Non-pigmented ciliary epithelial cell (primary cell): ENCODE measurements at places on chromosomes 1 and 21.

DNA sequence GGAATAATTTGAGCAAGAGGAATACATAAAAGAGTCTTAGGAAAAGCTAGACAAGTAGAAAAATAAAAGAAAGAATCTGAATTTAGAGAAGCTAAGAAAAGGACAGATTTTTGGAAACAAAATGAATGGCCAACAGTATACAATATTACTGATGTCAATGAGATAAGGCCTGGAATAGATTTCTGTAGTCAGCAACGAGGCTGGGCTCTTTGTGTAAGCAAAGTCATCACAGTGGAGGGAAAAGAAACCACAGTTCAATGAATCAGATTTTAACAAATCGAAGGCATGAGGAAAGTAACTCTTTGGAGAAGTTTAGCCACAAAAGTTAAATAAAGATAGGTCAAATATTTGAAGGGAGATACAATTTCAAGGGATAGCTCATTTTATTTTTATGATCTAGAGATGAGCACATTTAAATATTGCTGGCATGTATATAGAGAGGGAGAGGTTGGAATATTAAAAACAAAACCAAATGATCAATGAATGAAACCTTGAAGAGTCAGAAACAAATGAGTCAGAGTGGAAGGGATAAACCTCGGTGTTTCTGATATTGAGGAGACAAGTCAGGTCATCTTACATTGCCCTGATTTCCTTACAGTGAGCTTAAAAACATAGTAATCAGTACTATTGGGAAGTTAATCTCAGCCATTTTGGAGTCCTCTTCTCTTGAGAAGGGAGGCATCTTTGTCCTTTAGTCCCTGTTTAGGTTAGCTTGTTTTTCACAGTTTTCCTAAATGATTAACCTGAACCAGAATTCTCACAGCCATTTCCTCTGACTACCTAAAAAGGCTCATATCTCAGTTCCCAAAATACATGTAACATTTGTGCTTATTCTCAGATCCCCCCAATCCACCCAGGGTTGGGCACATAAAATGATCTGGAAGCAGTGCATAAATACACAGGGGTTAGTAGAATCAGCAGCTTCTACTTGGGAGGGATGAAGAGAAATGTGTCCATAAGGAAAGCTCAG is 620.0 kb upstream of the B3GALT2 start:
- DNase-seq, result no peak

- no peak for DNase-seq
Observed at GRCh38 chr1:35185200-35185599, 7.7 kb downstream of the SFPQ start.

- DNase-seq, result no peak
Observed at GRCh38 chr1:116261227-116261626, 111.8 kb upstream of the ATP1A1 start.

DNA sequence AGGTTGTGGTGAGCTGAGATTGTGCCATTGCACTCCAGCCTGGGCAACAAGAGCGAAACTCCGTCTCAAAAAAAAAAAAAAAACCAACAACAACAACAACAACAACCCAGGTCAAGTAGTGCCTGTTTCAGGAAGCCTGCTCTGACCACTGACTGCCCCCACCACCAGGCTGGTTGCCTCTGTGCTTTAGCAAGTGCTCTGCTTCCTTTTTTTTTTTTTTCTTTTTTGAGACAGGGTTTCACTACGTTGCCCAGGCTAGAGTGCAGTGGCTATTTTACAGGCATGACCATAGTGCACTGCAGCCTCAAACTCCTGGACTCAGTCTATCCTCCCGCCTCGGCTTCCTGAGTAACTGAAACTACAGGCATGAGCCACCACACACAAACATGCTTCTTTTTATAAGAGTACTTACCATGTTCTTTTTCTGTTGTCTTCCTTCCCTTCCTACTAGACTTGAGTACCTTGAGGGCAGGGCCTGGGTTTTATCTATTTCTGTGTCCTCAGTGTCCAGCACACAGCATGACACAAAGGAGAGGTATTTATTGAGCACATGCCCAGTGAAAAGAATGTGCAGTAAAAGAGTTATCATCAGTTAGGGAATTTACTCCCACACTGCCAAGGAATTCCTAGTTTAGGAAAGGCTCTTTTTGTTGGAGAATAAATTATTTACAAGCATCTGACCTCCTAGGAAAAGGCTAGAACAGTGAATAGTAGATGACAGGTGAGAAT is 9.9 kb upstream of the COA7 start:
- DNase-seq, result no peak

- no peak for DNase-seq
Observed at GRCh38 chr21:42475526-42476387, 20.3 kb downstream of the RSPH1 start.

DNA sequence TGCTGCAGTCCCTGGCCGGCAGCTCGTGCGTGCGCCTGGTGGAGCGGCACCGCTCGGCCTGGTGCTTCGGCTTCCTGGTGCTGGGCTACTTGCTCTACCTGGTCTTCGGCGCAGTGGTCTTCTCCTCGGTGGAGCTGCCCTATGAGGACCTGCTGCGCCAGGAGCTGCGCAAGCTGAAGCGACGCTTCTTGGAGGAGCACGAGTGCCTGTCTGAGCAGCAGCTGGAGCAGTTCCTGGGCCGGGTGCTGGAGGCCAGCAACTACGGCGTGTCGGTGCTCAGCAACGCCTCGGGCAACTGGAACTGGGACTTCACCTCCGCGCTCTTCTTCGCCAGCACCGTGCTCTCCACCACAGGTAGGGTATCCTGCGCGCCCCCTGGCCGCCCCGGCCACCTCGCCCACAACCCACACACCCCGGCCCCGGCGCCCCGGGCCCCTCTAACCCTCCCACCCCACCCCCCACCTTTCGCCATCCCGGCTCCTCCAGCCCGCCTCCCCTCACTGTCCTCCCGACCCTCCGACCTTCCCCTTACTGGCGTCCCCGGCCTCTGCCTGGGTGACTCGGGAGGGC is 352 bp downstream of the KCNK1 start:
- DNase-seq, result no peak

DNA sequence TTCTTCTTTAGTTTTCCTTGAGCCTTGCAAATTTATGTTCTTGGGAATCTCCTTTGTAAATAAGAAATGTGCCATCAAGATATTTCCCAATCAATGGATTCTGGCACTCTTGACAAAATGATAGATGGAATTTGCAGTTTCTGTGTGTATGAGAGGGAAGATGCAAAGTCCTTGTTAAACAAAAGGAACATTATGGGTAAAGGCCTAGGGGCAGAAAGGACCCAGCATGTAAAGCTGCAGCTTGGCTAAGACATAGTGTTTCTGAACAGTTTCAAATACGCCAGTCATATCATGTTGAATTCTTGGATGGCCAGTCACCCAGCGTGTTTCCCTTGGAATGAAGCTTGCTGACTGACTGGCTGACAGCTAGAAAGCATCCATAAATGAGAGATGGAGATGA is 210.8 kb downstream of the NFIA start:
- DNase-seq, result no peak
